Activated B cell treated with CpG ODN at 0.5 μM for 24 hours (primary cell): ENCODE measurements at places on chromosomes 13 and 19.

DNA sequence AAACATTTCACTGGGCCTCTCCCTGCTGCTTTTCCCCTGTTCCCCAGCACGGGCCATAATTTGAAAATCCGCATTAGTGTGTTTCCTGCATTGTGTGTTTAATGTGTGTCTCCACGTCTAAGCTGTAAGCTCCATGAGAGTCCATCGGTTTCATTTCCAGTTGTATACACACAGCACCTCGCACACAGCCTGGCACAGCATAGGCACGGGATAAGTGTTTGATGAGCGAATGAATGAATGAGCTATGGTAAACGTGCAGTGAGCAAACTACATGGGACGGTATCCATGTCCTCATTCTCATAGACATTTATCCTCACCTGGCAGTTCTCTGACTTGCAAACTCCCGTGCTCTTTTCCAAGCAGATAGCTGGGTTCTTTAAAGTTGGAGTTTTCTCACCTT, 106.1 kb downstream of the RAB20 start:
- no peak for DNase-seq

DNA sequence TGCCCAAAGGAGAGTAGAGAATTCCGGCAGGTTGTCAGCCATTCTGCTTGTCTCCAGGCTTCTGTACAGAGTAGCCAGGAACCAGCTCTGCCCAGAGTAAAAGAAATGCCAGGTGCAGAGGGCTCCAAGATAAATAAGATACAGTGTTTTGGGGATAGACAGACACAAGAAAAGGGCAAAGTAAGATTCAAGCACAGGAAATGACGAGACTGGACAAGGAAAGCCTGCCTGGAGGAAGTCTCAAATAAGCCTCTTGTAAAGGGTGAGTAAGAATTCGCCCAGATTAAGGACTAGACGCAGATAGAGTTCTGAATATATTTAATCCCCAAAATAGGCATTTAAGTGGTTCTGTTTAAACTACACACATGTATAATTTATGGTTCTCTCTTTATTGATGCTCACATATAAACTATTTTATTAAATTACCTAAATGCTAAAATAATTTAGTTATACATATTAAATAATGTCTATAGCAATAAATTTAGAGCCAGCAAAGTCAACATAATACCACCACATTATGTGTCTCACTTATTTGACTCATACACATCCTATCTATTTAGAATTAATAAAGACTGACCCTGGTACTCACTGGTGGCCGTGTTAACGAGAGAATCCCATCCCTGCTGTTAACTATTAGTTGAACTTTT, 98.4 kb upstream of the RAP2A start:
- no peak for DNase-seq

DNA sequence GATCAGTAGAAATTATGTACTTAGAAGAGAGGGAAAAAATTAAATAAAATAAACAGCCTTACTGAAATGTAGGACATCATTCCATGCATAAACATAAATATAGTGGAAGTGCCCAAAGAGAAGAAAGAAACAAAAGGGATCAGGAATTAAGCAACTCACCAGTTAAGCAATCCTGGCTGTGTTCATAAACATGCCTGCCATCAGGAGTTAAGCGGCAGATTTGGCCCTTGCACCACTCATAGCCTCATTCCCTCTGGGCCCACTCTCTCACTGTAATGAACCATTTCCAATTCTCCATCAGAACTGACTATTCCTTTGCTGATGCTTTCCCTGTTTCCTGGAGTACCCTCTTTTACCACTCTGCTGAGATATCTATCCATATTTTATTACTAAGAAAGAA, 281.4 kb downstream of the LHFPL6 start:
- no peak for DNase-seq

- no peak for DNase-seq
Measured at GRCh38 chr13:110376120-110376519, 69.0 kb downstream of the COL4A2 start.

GRCh38 chr13:72567566-72567965, 159.9 kb downstream of the MZT1 start:
- no peak for DNase-seq

- DNase-seq = no peak
Measured at GRCh38 chr13:98942485-98942884, 35.4 kb downstream of the DOCK9 start.

DNA sequence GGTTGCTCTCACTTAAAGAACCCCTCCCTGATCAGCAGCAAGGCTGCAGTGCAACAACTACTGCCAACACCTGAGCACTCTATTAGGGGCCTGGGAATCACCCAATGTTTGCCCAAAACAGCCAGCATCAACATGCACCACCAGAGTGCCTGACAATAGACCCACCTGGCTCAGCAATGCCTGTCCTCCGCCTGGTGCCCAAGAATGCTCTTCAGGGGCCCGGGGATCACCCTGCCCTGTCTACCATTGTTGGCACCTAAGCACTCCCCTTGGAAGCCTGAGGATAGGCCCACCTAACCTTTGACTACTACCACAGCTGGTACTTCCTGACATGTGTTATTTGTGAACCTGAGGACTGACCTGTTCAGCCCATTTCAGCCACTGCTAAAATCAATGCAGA, 1363.1 kb upstream of the PRR20A start:
- DNase-seq = no peak

- DNase-seq = no peak
Measured at GRCh38 chr19:15123900-15124299, 16.7 kb downstream of the SYDE1 start.

DNA sequence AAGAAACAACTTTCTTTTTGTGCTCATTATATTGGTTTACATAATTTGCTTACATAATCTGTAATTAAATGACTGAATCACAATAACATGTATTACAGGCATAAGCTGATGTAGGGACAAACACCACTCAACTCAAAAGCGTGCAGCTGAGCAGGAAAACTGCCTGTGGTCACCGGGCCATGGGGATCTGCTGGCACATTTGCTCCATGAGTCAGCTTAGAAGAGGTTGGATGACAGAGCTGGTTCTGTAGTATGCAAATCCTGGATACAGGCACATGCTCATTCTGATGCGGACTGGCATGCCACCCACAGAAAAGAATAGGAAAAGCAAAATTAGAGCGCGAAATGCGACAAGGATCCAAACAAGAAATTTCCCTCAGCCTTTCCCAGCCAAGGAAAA, 128.6 kb downstream of the USP12 start:
- no peak for DNase-seq

- no peak for DNase-seq
Measured at GRCh38 chr13:94710881-94711560, 1.3 kb downstream of the SOX21 start.

DNA sequence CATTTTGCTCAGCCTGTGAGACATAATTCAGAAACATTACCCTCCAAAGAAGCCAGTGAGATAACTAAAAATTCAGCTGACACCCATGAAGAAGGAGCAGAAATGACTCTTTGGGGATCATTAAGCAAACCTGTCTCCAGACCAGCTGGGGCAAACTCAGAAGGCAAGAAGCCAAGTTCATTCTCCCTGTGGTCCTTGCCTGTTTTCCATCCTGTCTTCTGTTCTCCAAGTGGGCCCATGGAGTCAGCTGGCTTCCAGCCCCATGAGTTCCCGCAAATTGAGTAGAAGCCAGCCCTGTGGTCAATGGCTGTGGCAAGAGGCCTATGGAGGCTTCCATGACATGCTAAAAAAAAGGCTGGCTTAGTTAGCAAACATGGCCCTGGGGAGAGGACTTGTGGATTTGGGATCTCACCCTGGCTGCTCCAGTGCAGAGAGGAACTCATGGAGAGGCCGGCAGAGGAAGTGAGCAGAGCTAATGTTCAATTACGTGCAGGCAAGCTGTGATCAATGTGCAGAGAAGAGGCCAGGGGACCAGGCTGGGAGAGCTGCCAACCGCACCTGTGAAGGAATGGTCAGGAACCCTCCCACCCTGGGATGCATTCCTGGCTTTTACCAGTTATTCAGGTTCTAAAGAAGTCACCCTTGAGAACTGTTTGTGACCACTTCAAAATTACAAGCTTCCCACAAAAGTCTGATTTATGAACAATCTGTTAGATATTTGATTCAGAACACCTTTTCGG, 229.1 kb downstream of the TSHZ3 start:
- DNase-seq = no peak

GRCh38 chr13:45162821-45163220, 38.0 kb downstream of the KCTD4 start:
- DNase-seq = no peak

DNA sequence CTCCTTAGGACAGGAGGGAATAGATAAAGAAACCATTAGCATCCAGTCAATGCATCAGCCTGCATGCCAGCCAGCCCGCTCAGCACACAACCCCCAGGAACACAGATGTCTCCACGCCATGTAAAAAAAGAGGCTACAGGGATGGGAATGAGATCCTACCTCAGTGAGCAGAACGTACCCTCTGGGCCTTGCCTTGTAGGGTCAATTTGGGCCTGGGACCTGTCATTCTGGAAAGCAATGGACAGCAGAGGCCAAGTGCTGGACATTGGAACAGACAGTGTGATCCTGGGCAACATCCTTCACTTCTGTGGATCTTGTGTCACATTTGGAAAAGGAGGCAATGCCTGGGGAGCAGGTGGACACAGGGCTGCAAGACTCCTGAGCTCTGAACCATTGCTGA, 26.0 kb downstream of the VSTM2B start:
- no peak for DNase-seq

GRCh38 chr19:30223866-30224688, 148.1 kb upstream of the ZNF536 start:
- DNase-seq = no peak

DNA sequence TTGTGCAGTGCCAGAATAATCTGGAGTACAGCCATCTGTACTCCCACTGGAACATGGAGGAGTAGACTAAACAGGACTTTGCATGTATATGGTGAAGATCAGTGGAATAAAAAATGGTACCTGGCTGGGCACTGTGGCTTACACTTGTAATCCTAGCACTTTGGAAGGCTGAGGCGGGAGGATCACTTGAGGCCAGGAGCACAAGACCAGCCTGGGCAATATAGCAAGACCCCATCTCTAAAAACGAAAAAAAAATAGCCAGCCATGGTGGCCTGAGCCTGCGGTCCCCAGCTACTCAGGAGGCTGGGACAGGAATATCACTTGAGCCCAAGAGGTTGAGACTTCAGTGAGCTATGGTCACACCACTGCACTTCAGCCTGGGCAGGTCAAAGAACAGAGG, 20.0 kb downstream of the UBA2 start:
- DNase-seq = no peak

GRCh38 chr13:94968040-94968756, 255.9 kb upstream of the SOX21 start:
- DNase-seq = no peak

GRCh38 chr19:19740755-19741154, 7.8 kb upstream of the ZNF14 start:
- no peak for DNase-seq

GRCh38 chr19:4744451-4745174, 21.0 kb upstream of the DPP9 start:
- no peak for DNase-seq

DNA sequence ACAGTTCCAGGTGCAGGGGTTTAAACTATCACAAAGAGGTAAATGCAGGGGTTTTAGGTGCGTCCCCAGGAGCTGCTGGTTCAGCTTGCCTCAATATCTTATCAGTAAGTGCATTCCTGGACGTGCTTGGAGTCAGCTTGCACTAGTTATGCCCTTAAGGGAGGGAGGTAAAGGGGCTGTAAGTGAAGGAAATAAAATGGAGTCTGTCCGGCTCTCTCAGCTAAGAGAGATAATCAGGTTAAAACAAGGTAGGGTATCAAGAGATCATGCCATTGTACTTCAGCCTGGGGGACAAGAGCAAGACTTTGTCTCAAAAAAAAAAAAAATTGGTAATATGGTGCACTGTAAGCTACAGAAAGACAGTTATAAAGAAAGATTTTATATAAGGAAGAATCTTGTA, 69.7 kb downstream of the ZNF100 start:
- no peak for DNase-seq

- no peak for DNase-seq
Measured at GRCh38 chr13:98738213-98738612, 14.3 kb downstream of the SLC15A1 start.

GRCh38 chr13:100510208-100510957, 78.2 kb downstream of the GGACT start:
- no peak for DNase-seq

DNA sequence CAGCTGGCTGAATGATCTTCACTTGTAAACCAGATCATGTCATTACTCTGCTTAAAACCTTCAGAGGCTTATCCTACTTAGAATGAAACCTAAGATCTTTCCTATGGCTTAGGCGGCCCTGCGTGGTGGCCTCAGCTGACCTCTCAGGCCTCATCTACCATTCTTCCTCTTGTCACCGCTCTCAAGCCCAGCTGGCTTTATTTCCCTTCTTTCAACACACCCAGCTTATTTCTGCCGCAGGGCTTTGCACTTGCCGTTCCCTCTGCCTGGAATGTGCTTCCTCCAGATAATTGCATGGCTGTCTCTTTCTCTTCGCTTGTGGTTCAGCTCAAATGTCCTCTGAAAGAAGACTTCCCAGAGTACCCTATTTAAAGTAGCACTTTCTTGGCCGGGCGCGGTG, 3.6 kb upstream of the ASF1B start:
- no peak for DNase-seq

DNA sequence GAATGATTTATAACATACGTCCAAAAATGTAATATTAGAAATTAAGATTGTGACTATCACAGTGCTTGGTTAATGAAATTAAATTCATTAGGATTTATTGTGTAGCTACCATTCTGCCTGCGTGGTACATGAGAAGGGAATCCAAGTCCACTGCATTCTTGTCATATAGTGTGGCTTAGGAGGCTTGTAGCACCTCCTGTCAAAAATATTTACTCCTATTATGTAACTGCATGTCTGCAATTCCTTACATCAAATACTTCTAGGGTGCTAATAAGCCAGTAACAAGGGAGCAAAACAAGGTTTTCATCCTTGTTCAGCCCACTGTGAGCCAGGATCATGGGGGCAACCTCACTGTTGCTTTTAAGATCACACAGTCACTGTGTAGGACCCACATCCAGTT, 199.0 kb downstream of the SLC7A1 start:
- no peak for DNase-seq

GRCh38 chr13:28129911-28130693, 8.2 kb upstream of the PAN3 start:
- no peak for DNase-seq

DNA sequence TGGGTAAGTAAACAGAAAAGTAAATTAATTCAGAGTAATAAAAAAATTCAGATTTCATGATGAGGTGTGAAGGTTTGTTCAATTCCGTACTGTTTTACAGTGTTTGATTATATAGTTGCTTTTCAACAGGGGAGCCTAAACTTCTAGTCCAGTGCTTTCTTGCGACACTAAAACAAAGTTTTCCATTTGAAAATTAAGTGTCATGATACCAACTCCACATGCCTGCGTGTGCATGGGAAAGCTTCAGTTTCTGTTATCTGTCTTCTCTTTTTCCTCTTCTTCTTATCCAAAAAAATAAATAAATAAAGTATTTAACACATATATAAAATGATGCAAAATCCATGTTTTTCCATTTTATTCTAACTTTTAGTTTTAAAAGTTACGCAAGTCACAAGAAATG, 165.3 kb downstream of the DACH1 start:
- no peak for DNase-seq
